ENCODE measurements at places on chromosomes 12 and 14.
A peak's percentile ranks its signal among the peaks of the same experiment; 100 is the strongest.

GRCh38 chr14:53814392-53814791 lies 142.2 kb downstream of the BMP4 start:
- DNase-seq, result no peak

GRCh38 chr14:73861073-73861472 lies 9.4 kb downstream of the PTGR2 start:
- DNase-seq, result no peak

GRCh38 chr14:64580467-64580866 lies 30.7 kb downstream of the PPP1R36 start:
- no peak for DNase-seq

- no peak for DNase-seq
Observed at GRCh38 chr12:25644979-25645378, 91.9 kb upstream of the LMNTD1 start.

DNA sequence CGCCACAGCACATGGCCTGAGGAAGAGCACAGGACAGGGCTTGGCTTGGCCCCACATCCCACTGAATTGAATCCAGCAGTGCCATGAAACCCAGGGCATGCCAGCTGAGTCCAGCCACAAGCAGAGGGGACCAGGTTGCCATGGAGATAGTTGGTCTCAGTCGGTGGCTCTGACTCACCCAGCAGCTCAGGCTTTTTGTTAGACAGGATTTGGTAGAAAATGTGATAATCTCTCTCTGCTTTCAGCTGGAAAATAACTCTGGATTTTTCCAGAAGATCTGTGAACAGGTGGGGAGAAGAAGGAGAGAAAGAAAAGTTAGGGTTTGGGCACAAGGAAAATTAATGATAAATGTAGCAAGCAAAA lies 4.8 kb downstream of the MYH7 start:
- DNase-seq, result peak; percentile 35

DNA sequence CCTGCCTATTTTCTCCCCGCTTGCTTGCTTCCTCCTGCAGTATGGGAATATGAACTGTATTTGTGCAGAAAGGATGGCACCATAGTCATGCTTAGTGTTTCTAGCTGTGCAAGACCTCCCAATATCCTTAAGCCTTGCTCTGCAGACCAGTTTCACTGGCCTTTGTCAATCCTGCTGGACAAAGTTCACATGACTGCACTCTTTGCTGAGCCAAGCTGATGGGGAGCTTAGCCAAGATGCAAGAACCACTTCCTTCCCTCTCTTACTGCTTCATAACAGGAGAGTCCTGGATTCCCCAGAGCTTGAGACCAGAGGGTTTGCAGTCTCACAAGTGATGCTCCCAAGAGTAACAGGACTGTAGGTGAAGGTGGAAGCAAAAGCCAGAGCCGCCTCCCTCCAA lies 3.8 kb downstream of the ASIC1 start:
- no peak for DNase-seq

DNA sequence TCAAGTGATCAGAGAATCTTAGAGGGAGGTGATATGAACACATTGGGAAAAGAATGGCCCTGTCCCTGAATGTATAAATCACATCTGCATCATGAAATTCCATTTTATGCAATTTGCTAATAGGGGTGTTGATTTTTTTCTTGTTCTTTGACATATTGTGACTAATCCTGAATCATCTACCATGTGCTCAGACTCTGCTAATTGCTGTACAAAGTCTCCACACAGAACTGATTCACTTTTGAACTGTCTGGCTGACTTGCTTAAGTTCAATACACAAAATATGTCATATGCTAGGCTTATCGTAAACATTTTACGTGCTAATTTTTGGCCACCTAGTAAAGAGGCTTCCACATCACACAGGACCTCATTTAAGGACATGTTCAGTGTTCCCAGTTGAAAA lies 2.6 kb downstream of the TMEM132D start:
- no peak for DNase-seq

- no peak for DNase-seq
Observed at GRCh38 chr14:98665007-98665406, 607.0 kb downstream of the BCL11B start.

- no peak for DNase-seq
Observed at GRCh38 chr12:17016116-17016864, 410.3 kb upstream of the LMO3 start.

DNA sequence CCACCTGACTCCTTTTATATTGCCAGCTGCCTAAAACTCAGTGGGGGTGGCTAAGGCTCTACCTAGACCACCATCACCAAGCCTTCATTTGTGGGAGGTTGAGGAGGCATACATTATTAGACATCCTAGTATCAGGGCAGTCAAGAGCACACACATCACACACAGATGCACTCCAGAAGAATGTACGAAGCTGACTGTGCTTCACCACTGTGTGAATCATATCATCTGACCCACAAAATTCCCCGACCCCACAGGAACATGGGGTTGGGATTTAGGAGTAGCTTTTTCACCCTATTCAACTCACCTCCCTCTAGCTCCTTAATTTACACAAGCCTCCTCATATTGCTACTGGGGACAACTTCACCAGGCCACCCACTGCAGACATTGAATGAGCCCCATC lies 64.8 kb upstream of the BDKRB2 start:
- DNase-seq, result no peak

GRCh38 chr14:54617467-54617866 lies 50.5 kb downstream of the SAMD4A start:
- DNase-seq, result no peak

- peak; percentile 58 for DNase-seq
Observed at GRCh38 chr12:112998987-112999767, 20.9 kb downstream of the OAS2 start.

- no peak for DNase-seq
Observed at GRCh38 chr14:48401321-48401720, 725.9 kb upstream of the MDGA2 start.

GRCh38 chr14:65495196-65495595 lies 82.7 kb downstream of the FUT8 start:
- no peak for DNase-seq

- DNase-seq, result no peak
Observed at GRCh38 chr12:46535907-46536306, 163.3 kb upstream of the SLC38A2 start.

- DNase-seq, result no peak
Observed at GRCh38 chr14:68786491-68787091, 6.3 kb downstream of the ZFP36L1 start.

DNA sequence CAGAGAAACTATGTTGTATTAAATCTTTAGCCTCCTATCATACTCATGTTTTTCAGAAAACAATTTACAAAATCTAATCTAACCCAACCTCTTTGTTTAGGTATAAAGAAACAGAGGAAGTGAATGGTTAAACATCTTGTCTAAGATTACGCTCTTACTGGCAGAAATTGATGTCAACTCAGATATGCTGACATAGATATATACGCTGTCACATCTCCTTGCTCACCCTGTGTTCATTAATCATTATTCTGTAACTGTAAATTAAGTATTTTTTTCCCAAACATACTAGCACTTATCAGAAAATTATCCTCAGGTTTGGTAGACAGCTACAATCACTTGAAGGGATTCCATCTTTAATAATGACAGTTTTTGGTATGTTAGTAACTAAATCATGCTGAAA lies 1127.6 kb upstream of the SEL1L start:
- DNase-seq, result no peak

DNA sequence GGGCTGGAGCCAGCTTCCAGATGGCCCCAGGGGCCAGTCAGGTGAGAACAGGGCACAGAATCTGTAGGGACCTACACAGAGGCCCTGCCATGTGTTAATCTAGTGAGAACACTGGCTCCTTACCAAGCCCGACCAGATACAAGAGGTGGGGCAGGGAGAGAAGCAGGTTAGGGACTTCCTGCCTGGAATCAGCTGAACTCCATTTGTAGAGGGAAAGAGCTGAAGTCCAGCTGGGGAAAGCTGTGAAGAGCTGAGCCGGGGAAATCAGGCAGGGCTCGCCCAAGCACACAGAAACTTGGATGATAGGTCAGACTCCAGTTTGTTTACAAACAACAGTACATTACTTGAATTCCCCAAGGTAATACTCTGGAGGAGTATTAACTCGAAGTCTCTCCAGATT lies 46.7 kb downstream of the PTGER2 start:
- DNase-seq, result no peak

GRCh38 chr14:35123388-35123703 lies 994 bp downstream of the PRORP start:
- DNase-seq, result no peak

DNA sequence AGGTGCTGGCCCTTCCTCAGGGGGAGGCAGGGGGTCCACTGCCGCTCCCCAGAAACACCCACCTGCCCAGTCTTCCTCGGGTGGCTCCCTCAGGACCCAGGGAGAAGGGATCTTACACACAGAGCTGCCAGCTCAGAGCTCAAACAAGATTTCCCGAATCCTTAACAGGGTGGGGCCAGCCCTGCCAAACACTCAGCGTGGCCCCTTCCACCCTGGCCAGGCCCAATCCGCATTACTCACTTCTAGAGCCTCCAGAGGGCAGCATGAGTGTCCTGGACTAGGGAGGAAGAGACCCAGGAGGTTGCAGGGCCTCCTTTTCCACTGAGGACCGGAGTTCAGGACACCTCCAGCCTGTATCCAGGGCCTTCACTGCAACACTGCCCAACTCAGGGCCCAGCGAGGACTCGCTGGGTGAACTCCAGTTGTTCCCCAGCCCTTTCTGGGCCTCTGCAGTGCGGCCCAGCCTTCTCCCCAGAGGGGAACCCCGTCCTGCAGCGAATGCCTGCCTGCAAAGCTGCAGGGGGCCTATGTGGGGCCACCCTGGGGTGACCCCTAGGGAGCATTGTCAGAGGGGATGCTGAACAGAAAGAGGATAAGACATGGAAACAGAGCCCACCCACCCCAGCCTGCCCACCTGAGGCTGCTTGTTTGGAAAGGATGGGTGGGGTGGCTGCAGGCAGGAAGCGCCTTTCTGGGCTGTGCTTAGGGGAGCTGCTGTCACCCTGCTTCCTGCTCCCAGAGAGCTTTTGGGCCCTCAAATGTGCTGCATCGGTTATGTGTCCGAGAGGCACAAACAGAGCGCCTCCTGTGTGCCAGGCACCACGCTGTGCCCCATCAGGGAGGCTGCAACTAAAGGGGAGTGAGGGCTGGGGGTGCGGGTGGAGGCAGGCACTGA lies 43.8 kb downstream of the CCNK start:
- peak; percentile 42 for DNase-seq

- no peak for DNase-seq
Observed at GRCh38 chr12:72622556-72622955, 350.4 kb downstream of the TRHDE start.

- DNase-seq, result no peak
Observed at GRCh38 chr14:95048771-95049312, 108.5 kb downstream of the DICER1 start.

DNA sequence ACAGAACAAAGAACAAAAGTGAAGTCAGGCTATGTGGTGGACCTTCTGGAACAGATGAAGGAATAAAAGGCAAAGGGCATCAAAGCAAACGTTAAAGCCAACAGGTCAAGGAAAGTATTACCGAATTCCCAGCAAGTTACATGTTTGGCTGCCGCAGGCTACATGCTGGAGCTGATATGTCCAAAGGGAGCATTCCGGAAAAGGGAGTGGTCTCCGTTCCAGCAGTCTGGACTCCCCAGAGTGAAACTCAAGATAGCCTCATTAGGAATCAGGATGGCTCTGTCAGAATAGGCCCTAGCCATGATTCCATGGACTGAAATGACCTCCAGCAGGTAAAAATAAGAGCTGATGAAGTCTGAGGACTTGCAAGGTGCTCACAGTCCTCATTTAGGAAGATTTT lies 379.8 kb upstream of the PRICKLE1 start:
- DNase-seq, result no peak

GRCh38 chr14:98368221-98368620 lies 903.8 kb downstream of the BCL11B start:
- no peak for DNase-seq

DNA sequence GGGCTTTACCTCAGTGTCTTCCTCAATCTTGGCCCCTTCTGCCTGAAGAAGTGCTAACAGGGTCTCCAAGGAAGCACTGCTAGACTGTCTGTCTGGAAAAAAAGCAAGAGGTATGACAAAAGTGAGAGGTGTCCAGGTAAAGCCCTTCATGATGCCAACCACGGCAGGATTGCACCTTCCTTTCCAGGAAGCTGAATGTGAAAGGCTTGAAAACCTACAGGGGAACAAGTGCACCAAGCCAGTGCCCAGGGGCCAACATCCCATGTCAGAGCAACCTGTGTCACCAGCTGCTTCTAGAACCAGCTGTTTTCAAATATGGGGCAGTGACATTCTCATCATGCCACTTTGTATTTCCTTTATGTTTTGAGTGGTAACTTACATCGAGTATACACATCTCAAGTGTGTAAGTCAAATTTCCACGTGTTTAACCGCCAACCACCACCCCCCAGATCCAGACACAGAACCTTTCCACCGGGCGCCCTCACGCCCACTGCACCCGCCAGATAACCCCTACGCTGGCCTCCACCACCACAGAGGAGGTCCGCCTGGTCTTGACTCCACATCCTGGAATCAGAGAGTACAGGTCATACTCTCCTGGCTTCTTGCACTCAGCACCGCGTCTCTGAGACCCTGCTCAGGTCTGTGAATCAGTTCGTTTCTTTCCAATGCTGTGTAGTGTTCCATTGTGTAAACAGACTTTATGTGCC lies 27.3 kb downstream of the VPS37B start:
- no peak for DNase-seq

- no peak for DNase-seq
Observed at GRCh38 chr12:111444925-111445725, 39.4 kb downstream of the SH2B3 start.

GRCh38 chr14:43669355-43669754 lies 837.7 kb downstream of the FSCB start:
- DNase-seq, result no peak

- peak; percentile 70 for DNase-seq
Observed at GRCh38 chr14:69260861-69261564, 1.1 kb downstream of the GALNT16 start.

DNA sequence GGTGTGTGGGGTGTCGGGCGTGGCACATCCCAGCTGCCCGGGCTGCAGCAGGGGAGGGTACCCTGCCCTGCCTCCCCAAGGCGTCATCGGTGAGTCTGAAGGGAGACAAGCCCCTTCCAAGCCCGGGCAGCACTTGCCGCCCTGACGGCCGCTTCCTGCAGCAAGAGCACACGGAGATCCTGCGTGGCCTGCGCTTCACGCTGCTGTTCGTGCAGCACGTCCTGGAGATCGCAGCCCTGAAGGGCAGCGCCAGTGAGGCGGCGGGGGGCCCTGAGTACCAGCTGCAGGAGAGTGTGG lies 10.1 kb upstream of the PUS1 start:
- no peak for DNase-seq

GRCh38 chr14:23137192-23137812 lies 18.2 kb upstream of the CEBPE start:
- no peak for DNase-seq

DNA sequence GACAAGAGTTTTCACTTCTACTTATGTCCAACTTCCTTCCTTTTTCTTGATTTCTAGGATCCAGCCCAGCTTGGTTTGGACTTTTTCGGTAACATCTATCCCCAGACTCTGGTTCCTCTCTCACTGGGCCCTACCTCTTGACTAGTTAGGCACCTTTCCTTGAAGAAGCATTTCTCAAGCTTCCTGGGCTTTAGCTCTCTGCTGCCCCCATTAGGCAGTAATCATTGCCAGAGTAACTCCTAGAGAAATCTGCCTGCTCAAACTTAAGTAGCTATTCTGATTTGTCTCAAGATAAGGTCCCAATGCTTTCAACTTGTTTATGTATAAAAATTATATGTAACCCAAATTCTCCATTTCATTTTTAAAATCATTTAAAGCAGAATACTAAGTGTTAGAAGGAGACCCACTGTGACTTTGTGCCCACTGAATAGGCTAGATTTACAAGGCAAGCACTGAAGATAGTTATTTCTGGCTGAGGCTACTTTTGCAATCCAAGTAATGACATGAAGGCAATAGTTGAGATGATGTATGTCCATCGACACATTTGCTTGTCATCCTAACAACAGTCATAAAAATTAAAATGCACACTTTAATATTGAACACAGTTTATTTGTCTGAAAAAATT lies 275.0 kb upstream of the G2E3 start:
- peak; percentile 17 for DNase-seq

GRCh38 chr14:55976219-55976618 lies 142.0 kb upstream of the PELI2 start:
- no peak for DNase-seq
